ENCODE measurements at places on chromosomes 11 and 22.
A peak's percentile ranks its signal among the peaks of the same experiment; 100 is the strongest.

DNA sequence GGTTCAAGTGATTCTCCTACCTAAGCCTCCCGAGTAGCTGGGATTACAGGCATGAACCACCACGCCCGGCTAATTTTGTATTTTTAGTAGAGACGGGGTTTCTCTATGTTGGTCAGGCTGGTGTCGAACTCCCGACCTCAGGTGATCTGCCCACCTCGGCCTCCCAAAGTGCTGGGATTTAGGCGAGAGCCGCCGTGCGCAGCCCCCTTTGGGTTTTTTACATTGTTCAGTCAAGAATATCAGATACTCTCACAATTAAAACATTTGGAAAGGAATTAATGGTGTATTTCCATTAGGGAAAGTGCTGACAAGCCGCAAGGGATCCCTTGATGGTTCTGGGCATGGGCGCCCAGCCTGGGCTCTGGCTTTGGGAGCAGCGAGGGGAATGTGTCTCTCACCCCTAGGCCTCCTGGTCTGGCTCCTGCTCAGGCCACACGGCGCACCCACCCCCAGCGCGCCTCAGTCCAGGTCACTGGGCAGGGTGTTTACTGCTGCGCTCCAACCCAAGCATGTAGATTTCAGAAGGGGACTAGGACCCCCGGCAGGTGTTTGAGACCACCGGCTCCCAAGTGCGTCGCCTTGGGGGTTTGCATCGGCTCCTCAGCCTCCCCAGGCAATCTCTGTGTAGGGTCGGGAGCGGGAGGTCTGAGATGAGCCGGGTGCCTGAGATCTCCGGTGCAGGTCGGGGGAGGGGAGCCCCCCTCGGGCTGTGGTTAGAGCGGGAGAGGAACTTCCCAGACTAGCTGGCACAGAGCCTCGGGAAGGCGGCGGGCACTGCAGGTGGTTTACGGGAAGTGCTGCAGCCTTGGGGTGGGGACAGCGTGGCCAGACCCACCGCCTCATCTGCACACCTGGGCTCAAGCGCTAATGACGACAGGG, 809 bp upstream of the IRF7 start:
- DNase-seq = no peak

DNA sequence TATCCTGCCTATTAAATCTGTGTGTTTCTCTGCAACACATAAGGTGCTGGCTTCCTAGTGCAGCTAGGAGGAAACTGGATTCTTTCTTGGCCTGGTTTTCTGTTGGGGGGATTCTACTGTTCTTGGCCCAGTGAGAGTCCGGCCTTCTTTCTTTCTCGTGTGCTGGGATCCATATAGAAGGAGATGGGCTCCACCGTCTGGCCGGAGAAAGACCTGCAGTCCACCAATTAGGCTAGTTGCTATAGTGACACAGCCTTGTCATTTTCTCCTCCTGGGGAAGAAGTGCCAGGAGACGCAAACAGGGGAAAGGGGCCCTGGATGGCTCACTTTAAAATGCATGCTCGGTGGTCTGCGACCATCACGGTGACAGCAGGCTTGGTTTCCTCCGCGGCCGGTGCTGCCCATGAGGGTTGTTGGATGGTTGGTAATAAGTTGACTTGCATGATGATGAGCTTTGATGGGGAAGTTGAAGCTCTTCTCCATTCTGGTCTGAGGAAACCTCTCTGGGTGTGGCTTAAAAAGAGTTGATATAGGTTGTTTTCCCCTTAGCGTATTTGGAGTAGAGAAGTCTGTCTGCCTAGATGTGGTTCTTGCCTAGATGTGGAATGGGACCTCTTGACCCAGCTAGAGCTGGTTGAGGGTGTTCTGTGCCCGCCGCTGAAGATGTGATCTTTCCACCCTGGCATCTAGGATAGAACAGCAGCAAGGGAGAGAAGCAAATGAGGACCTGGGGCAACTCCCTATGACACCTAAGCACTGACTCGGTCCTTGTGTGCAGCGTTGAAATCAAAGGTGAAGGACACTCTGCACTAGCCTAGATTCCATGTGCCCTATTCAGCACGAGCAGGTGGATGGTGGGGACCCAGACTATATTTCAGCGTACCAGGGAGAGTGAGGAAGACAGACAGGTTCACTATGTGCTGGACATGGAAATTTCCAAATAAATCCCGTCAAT, 1335.0 kb downstream of the BRD1 start:
- peak; percentile 80 for DNase-seq

DNA sequence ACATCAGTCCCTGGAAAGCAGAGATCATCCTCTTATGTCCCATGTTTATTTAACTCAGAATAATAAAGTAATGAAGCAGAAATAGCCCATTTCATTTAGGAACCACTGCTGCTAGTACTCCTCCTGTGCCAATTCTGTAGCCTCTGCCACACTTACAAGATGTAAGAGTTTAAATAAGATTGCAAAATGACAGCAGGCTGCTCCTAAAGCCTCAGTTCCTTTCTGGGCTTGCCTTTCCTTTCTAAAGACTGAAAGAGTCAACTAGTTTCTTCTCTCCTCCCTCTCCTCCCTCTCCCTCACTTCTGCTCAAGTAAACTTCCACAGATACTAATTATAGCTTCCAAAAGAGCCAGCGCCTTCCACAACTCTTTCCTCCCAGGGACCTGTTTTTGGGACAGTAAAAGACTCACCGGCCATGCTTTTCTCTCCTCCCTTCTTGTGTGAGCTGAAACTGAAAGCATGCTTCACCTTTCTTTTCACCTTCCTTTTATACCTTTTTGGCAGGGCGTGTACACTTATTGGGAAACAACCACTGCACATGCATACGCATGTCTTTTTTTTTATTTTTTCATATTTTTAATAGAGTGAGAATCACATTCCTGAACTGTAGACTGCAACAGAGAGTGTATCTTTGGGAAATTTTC, 26.1 kb upstream of the CARD16 start:
- peak; percentile 58 for DNase-seq

DNA sequence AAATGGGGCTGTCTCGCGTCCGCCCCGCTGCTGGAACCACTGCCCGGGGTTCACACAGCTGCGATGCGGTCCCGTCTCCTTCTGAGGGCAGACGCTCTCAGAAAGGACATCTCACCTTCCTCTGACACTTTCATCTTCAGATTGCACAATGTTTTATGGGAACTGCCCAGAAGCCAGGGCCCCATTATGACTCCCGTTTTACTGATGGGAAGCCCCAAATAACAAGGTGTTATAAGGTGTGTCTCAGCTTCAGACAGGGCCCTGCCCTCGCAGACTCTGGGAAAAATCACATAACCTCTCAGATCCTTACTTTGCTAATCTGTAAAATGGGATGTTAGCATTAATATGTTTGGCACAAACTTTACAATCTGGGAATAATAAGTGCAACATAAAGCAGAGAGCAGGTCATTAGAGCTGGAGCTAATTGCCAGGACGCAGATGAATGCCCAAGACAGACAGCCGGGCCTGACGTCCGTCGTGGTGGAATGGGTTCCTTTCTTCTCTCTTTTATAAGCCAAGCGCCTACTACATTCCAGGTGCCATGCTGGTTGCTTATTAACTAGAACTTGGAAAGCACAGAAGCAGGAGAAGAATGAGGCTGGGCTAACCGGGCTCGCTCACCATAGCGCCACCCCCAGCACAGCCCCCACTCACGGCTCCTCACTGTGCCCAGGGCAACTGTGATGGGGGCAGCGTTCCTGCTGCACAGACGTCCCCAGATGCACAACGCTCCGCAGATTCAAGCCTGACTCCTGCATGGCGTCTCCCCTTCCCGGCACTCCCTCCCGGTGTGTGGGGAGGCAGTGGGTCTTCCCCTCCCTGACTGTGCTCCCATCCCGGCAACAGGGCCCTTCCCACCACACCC, 43.8 kb downstream of the TRMU start:
- DNase-seq = peak; percentile 18

DNA sequence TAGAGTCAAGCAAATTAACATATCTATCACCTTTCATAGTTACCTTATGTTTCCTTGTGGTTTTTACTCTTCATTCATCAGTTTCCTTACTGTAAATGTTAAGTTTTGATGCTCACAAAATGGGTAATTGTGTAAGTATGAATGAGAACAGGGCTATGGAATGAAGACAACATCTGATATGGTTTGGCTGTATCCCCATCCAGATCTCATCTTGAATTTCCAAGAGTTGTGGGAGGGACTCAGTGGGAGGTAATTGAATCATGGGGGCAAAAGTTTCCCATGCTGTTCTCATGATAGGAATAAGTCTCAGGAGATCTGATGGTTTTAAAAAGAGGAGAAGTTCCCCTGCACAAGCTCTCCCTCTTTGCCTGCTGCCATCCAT, 107.6 kb downstream of the CCDC34 start:
- DNase-seq = no peak

DNA sequence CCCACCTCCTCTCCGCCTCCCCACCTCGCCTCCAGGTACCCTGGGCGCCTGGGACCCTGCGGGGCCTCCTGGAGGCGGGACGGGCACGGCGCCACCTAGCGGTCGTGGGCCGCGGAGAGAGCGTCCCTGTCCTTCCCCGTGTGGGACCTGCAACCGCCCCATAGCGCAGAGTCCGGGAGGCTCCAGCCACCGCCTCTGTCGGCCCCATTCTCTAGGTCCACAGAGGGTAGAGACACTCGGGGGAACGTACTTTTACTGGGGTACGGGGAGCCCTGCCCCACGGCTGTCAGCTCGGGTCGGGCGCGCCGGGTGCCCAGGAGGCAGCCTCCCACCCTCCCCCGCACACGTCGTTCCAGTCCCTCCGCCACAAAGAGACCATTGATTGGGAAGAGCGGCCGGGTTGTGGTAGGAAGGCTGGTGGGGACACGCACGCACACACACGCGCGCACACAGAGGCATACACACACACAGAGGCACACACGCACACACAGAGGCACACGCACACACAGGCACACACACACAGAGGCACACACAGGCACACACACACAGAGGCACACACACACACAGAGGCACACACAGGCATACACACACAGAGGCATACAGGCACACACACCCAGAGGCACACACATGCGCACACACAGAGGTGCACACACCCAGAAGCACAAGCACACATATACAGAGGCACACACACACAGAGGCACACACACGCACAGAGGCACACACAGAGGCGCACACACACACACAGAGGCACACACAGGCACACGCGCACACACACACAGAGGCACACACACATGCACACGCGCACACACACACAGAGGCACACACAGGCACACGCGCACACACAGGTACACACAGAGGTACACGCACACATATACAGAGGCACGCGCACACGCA, 12.6 kb upstream of the NECTIN1 start:
- DNase-seq = peak; percentile 43

- DNase-seq = no peak
These were observed 919.1 kb downstream of the BRD1 start for GRCh38 chr22:48908547-48908946.

DNA sequence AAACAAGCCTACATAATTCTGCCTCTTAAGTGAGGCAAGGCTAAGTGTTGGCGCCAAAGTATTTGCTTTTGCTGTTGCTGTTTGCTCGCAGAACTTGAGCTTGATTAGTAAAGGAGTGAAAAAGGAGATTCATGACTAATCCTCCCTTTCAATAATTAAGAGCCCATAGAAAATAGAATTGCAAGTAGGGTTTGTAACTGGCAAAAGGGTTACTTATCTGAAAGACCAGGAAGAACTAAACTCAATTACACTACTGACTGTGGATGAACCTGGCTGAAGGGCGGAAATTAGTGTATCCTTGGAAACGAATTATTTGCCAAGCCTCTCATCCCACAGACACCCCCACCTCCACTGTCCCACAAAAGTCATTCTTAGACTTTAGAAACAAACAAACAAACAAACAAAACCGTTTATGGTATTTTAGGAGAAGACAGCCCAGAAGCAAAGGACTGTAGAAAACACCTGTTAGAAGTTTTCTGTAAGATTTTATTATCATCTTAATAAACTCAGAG, 411 bp upstream of the EXPH5 start:
- no peak for DNase-seq

- DNase-seq = no peak
These were observed 10.7 kb downstream of the PPM1F start for GRCh38 chr22:21941921-21942320.

- peak; percentile 80 for DNase-seq
These were observed 56.0 kb upstream of the PARVA start for GRCh38 chr11:12321217-12321937.

- peak; percentile 71 for DNase-seq
These were observed 26.4 kb downstream of the YWHAH start for GRCh38 chr22:31970490-31971444.

DNA sequence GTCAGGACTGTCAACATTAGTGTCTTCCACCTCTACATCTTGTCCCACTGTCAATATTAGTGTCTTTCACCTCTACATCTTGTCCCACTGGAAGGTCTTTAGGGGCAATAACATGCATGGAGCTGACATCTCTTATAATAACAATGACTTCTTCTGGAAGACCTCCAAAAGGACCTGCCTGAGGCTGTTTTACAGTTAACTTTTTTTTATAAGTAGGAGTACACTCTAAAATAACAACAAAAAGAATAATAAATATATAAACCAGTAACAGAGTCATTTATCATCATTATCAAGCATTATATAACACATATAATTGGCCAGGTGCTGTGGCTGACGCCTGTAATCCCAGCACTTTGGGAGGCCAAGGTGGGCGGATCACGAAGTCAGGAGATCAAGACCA, 57.5 kb downstream of the PAK1 start:
- DNase-seq = no peak

- no peak for DNase-seq
These were observed 55.0 kb upstream of the EMID1 start for GRCh38 chr22:29150701-29151100.

DNA sequence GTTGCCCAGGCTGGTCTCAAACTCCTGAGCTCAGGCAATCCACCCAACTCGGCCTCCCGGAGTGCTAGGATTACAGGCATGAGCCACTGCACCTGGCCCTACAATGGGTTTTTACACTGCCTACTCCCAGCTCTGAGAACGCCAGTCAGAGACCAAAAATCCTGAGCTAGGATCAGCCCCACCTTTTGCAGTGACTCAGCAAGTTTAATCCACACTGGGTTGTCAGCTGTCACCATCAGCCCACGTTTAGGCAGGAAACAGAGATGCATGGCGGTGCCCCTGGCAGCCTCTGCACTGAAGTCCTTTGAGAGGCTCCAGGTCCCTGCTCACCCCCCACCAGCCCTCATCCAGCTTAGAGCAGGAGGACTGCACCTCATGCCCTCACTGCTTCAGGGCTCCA, 117.6 kb downstream of the ARHGAP8 start:
- DNase-seq = peak; percentile 79

DNA sequence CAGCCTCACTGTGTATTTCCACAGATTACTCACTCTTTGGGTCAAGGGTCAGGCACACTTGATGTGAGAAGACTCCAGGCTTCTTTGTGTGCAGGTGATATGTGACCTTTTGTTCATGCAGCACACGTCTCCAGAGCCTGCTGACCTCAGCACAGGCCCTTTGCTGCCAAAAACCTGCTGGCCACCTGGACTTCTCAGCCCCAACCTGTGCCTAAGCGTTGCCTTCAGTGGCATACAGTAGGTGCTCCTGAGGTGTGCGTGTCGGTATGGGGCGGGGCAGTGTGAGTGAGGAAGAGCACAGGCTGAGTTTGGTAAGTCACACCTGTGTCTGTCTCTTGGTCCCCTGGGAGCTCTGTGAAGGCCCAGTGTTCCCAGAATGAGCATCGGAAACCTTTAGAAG, 58.1 kb downstream of the WNT11 start:
- peak; percentile 32 for DNase-seq

- DNase-seq = no peak
These were observed 97.9 kb downstream of the MED15 start for GRCh38 chr22:20605328-20605727.

- DNase-seq = no peak
These were observed 39.4 kb upstream of the DDI1 start for GRCh38 chr11:103997082-103997481.

Data from RPMI8226 (cell line).